ENCODE measurements at places on chromosomes 5 and 9.

GRCh38 chr5:180436936-180437335, 57.2 kb upstream of the CNOT6 start:
- DNase-seq = no peak

- no peak for DNase-seq
Observed at GRCh38 chr5:167678481-167678880, 613.0 kb upstream of the WWC1 start.

DNA sequence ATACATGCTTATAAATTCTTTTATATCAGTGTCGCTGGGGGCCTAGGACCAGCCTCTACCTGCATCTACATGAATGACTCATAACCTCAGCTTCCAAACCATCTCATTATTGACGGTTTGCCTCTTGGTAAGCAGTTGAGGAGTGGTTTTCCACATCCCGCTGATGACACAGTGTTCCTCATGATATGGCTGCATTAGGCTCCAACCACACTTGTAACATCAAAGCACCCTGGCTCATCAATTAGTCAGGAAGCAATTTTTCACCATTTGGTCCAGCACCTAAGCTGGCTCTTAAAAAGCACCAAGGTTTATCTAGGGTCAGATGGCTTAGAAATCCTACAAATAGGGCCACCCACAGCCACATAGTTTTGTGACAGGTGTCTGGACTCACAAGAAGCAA, 402.4 kb downstream of the ARHGEF28 start:
- no peak for DNase-seq

DNA sequence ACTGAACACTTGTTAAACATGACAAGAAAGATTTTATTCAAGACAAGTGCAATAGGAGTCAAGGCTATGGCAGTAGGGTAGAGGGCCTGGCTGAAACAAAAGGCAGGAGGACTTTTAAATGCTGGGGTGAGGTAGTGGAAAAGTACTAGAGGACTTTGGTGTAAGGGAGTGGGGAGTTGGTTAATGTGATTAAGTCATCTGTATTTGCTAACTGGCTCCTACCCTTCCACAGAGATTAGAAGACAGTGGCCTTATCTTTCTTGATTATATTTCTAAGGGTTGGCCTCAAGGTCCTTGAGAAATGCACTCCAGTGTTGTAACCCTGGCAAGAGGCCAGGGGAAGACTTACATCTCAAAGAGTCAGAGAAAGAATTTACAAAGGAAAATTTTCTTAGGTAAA, 160.2 kb upstream of the FTMT start:
- no peak for DNase-seq

DNA sequence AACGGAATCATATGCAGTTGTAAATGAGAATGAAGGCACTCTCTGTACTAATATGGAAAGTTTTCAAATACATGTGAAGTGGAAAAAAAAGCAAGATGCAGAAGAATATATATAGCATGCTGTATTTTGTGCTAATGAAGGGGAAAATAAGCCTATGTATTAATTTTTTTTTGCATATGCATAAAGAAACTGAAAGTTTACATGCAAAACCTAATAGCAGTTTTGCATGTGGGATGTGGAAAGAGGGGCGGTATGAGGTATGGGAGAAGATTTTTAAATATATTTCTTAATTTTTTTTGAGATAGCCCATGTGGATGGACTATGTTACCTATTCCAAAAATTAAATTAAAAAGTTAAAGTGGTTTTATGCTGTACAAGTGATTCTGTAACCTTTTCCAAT, 83.7 kb upstream of the IL12B start:
- DNase-seq = no peak

- DNase-seq = no peak
Observed at GRCh38 chr9:89877051-89878002, 272.5 kb downstream of the GADD45G start.

DNA sequence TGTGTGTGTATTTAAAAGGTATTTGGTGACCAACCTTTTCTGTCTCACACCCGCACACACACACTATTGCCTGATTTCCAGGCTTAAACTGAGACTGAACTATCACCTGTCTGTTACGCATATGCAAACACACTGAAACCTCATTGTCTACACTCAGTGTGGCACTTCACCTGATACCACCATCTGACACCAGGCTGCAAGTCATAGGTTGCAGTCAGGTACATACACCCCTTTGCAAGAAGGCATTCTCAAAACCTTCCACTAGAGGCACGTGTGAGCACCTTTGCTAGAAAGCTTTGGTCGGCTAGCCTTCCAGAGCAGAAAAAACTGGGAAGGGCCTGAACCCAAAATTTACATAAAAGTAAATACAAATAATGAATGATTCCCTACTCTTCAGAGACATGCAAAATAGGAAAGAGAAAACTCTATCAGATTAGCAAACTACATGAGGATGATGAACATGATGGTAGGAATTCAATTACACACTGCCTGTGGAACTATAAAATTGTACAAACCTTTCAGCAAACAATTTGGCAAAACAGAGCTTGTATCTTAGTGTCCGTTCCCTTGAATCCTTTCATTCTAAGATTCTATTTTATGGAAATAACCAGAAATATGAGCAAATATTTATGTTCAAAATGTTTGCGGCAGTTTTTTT, 5.9 kb upstream of the FOXD1 start:
- no peak for DNase-seq

- no peak for DNase-seq
Observed at GRCh38 chr9:4985386-4986266, 554 bp downstream of the JAK2 start.

- no peak for DNase-seq
Observed at GRCh38 chr5:63400079-63400478, 562.2 kb downstream of the HTR1A start.

DNA sequence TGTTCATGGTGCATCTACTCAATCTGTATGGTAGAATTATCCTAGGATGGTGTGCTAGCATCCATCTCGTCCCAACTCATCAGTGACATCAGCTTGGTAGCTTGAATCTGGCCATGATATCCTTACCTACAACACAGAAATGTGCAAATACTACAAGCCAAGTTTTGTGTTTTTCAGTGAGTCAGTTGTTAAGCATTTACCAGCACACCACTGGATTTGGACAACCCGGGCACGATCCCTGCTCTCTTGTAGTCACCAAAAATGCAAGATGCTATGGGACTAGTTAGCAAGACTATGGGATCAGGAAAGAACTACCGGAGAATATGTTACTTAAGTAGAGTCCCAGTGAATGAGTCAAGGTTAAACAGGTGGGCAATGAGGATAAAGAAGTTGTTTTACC, 32.1 kb upstream of the ZNF354B start:
- no peak for DNase-seq

DNA sequence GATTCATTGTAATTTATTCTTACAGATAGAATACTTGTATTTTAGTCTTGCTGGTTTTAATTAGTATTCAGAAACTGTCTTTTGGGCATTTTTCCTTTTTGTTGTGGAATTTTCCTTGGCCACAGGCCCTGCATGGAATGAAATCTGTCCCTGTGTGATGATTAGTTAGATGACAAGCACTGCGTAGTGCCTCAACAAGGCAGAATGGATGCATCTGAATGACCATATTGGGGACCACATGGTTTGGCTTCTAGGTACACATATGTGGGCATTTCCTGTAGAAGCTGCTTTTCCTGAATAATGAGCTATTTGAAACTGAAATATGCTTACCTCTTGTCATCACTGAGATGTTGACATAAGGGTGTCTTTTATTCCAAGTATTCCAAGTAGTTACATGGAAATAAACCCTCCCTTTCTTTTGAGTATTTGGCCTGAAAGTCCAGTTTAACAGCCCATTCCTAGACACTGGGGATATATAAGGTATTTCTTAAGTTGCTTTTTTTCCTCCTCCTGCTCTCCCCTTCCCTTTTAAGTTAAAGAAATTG, 147.3 kb downstream of the YTHDC2 start:
- no peak for DNase-seq

- DNase-seq = no peak
Observed at GRCh38 chr5:143488381-143488780, 84.9 kb upstream of the NR3C1 start.

DNA sequence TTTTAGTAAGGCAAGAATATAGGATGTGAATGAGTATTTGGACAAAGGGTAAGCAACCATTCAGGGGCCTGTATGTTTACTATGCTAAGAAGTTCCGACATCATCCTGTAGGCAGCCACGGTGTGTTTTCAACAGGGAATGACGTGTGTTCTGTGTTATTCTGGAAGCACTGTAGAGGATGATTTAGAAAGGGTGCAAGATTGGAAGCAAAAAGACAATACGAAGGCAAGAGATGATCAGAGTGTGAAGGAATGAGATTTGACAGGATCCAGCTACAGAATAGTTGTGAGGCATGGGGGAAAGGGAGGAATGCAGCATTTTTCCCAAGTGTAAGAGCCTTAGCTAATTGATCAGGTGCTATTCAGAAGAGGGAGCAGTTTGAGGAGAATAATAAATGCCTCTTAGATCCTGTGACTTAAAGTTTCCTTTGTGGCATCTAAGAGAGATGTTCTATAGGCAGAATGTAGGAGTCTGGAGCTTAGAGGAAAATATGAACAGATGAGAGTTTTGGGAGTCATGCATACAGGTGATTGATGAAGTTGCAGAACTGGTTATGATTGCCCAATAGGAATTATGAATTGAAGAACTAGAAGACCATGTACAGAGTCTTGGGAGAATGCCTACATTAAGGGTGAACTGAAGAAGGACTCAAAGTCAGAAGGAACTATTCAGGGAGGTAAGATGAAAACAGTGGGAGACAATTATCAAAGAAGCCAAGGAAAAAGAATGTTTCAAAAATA, 2.5 kb downstream of the SMC5 start:
- DNase-seq = no peak

GRCh38 chr5:139016186-139016585, 141.1 kb upstream of the LRRTM2 start:
- no peak for DNase-seq

- no peak for DNase-seq
Observed at GRCh38 chr5:28734396-28734795, 1696.0 kb upstream of the CDH9 start.

- no peak for DNase-seq
Observed at GRCh38 chr5:159819591-159820411, 96.5 kb upstream of the ADRA1B start.

DNA sequence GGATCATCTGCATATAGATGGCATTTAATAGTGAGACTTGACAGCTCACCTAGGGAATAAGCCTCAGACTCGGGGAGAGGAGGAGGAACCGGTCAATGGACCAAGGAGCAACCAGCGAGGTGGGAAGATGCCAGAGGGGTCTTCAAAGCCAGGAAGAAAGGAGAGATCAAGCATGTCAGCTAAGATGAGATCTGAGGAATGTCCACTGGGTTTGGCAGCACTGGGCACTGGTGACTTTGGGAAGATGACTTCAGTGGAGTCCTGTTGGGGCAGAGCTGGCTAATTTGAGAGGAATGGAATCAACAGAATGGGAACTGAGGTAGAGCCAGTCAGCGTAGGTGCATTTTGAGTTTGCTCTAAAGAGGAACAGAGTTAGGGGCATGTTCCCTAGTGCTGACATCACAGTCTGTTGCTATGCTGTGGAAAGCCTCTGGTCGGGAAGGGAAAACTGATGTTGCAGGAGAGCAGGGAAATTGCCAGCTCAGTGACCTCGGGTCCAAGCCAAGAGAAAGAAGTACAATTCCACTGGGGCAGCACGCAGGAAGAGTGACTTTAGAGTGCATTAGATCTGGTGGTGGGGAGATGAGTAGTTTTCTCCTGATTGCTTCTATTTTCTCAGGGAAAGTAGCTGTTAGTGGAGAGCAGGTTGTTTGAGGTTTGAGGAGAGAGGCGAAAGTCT, 56.9 kb downstream of the ZNF618 start:
- no peak for DNase-seq

DNA sequence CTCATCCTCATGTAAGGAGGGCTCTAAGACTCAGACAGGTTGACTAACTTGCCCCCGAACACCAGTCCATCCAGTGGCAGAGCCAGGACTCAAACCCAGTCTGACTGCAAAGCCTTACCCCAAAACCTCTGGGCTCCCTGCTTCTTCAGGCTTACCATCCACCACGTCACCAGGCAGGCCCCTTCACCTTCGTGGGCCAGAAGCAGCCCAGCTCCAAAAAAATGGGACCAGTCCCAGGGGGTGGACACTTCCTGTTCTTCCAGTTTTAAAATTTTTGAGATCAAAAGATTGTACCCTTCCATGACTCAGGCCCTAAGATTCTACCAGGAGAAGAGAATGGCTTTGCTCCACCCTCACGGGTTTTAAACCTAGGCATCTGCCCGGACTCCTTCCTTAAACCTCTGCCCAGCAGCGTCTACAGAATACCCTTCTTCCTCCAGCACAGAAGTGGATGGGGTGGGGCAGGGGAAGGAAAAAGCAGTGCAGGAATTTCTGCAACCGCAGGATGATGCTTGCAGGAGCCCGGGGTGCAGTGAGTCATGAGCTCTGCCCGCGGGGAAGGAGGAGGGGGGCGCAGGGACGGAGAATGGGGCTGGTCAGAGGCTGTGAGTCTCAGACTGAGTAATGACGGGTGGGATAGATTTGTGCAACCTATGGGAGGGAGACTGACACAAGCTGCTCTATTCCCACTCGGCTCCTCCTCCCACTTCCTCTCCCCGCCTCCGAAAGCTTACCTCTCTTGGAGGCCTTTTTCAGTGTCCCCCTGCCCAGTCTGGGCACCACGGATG, 50.4 kb upstream of the STXBP1 start:
- no peak for DNase-seq

DNA sequence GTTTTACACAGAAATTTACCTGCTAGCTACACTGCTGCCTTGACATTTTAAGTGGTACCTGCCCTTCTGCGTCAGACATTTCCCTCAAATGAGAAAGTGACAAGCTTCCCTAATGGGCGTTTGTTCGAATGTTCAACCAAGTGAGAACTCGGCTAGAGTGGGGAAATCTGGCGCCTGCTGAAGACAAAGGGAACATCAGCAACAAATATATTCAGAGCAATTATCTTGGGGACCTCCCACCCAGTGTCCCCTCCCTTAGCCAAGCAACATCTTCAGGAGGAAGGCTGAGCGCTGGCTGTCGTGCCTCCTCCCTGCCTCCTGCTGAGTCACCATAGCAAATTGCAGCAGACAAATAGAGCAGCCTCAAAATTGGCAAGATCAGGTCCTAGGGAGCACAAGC, 57.1 kb downstream of the MFAP3 start:
- no peak for DNase-seq

DNA sequence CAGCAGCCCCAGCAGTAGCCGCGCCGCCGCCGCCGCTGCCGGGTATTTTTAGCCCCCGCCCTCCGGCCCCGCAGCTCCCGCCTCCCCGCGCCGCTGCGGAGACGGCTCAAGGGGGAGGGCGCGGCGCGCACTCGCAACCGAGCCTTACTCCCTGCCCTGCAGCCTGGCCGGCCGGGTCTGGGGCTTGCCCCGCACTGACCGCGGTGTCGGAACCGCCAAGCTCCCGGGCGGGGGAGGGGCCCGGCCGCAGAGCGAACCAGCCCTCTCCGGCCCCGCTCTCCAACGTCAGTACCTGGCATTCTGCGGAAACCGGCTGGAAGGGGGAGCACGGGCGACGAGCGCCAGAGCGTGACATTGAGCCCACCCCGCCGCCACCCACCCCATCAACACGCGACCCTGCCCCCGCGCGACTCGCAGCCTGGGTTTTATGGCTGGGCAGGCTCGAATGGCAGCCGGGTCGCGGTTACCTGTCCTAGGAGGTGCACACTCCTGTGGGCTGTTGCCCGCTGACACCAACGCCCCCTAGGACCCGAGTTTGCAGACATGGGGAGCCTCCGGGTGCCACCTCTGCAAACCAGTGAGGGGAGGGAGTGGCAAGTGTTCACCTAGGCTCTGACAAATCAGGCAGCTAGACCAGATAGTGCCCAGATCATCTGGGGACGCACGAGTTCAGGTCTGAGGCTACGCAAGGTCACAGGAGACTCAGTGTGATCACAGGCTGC, at the start of gene ACSL6:
TSS of gene ACSL6 (minus strand) at position 37 of the 722 bp plus-strand sequence. CDS start 105 bp downstream, outside the sequence.
- DNase-seq = no peak

- no peak for DNase-seq
Observed at GRCh38 chr5:82662340-82662739, 384.2 kb upstream of the RPS23 start.
